Hematopoietic multipotent progenitor cell treated with erythropoietin and hydrocortisone succinate and interleukin-3 and kit ligand, for 8 days (in vitro differentiated cells): ENCODE measurements at places on chromosomes 2 and 18.

- no peak for DNase-seq
Measured at GRCh38 chr2:16206191-16206944, 266.0 kb downstream of the MYCN start.

DNA sequence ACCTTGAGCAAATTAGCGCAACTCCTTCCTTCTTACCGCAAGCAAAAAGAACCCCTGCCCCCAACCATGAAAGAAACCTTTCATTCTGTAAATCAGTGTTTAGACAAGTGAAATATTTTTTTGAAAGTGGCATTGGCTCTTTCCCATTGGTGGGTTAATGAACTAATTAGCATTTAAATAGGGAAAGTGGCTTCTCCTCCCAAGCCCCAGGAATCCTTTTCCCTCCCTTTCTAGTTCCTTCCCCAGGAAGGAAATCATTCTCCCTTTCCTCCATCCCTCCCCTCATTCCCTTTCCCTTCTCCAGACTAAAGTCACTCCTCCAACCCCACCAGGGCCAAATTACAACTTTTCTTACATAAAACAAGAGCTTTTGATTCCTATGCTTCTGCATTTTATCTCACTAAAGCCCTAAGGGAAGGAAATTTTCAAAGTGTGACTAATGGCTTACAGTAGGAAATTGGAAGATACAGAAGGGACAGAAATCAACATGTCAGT is 22.9 kb upstream of the TYMS start:
- no peak for DNase-seq

- DNase-seq: no peak
Measured at GRCh38 chr2:54605836-54606235, 117.6 kb upstream of the EML6 start.

DNA sequence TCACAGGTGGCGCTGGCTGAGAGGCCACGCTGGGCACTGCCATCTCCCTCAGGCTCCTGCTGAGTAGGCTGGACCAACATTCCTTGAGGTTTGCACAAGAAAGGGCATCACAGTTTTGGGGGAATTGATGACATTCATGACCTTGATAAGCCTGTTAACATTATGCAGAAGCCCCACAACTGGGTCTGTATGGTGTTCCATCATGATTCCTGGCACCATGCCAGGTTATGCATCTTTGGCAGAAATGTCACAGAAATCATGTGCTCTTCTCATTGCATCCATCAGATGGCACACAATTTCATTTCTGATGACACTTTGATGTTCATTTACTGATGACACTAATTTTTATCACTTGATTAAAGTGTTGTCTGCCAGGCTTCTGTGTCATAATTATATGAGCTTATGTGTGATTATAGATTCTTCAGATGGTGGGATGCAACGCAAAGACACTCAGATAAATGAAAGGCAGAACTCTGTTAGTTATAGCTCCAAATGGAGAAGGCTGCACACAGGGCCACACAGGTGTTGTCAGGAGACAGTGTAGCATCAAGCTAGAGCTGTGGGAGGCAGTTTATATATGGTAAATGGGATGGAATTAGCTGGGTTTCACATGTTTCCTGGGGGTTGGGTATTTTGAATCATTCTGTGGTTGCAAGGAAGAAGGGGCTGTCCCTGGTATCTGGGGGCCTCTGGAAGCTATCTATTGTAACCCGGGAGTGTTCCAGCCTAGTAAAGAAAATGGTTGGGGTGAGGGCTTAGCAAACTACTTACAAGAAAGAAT is 191.3 kb downstream of the SLC39A10 start:
- DNase-seq: peak; percentile 33

DNA sequence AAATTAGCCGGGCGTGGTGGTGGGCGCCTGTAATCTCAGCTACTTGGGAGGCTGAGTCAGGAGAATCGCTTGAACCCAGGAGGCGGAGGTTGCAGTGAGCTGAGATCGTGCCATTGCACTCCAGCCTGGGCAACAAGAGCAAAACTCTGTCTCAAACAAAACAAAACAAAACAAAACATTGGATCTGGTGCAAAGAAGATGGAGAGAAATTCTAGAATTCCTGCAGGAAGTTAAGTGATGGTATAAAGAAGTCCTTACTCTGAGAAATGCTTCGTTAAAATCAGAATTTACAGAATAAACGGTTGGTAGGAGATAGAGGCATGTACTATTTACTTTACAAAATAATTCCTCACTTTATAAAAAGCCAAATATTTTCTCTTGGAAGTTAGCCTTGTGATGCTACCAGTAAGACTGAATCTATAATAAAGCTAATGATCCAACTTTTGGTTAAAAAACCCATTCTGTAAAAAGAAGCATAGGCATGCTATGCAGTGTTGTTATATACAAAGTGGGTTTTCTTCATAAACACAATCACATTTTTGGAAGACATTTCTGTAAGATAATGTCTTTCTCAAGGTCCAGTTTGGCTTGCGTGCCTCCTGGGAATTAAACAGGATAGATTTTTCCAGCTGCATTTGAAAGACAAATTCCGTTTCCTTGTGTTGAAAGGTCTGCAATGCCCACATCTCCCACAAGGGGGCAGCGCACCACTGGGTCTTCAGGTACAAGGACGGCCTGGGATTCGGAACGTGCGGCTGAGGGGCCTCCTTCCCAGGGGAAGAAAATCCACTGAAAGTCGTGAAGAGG is 35.6 kb upstream of the PNO1 start:
- DNase-seq: peak; percentile 86

- DNase-seq: no peak
Measured at GRCh38 chr2:176278927-176279326, 9.7 kb downstream of the MTX2 start.

DNA sequence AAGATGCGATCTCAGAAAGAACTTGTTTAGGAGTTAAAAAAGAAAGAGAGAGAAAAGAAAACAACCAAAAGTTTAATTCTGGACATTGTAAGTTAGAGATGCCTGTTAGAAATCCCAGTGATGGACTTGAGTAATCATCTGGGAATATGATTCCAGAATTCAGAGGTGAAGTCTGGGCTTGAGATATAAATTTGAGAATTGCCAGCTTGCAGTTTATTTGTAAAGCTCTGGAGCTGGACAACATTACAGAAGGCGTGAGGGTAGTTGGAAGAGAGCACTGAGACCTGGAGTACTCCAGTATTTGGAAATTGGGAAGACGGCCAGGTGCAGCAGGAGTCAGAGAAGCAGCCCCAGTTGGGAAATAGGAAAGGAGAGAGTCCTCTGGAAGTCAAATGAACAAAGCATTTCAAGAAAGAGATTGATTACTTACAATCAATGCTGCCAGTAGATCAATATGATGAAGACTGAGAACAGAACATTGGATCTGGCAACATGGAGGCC is 128.8 kb upstream of the ARHGAP28 start:
- no peak for DNase-seq

DNA sequence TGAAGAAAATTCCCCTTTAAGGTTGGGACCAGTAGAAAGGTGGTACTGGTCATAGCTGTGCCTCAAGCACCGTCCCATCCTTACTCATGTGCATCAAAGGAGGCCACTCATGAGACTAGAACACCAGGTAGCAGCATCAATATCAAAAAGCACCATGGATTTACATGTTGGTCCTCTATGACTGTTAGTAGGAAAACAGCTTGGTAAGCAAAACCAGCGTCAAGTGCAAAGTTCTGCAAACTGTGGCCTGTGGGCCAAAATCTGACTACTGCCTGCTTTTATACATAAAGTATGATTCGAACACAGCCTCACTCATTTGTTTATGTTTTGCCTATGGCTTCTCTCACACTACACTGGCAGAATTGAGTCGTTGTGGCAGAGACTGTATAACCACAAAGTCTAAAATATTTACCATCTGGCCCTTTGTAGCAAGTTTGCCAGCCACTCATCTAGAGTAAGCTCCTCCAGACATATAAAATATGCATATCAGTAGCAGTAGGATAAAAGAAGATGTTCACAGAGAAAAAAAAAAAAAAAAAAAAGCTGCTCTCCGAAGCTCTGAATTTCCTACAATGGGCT is 119.7 kb upstream of the CTNNA2 start:
- no peak for DNase-seq

- no peak for DNase-seq
Measured at GRCh38 chr2:115584507-115584906, 1142.1 kb downstream of the DPP10 start.

- no peak for DNase-seq
Measured at GRCh38 chr2:238159071-238159539, 335 bp downstream of the ERFE start.

- no peak for DNase-seq
Measured at GRCh38 chr18:61855449-61856378, 37.1 kb downstream of the RNF152 start.

- DNase-seq: no peak
Measured at GRCh38 chr2:151239624-151240023, 22.0 kb downstream of the RBM43 start.

DNA sequence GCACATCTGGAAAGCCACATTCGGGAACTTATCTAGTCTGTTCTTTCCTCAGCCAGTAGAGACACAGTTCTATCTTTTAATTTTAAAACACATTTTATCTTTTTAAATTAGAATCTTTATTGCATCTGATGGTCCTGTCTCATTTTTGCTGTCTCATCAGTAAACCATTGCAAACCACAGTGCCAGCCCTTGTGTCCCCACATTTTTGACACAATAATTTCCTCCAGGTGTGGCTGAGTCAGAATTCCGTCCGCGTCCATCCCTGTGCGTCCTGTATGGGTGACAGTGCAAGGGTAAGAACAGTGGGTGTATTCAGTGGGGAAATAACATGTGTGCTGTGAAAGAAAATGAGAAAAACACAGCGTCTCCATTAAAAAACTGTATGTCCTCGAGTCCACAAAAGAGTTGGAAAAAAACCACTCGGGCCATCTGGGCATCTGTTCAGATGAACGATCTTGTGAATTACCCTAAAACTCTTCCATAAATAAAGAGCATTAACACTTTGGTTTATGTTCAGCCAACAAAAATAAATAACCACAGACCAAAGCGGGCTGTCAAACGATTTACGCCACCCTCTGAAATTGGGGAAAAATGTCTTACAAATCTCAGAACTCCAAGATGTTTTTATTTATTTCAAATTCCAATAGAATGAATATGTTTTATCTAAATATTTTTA is 137.3 kb downstream of the ZNF516 start:
- DNase-seq: no peak

DNA sequence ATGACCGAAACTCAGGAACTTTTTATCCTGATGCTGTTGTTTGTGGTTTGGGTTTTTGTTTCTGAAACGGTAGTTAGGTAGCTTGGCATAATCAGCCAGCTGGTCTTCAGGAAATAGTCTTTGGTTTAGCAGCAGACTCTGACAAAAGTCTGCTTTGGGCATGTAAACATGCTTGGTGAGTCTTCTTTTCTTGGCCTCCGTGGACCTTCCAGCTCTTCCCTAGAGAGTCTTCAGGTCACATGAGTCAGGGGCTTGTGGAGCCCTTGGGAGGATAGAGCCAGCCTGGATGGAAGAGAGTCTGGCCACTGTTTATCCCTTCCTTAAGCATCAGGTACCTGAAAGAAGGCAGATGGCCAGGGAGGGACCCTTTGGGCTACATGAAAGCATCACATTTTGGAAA is 154.5 kb downstream of the MGAT5 start:
- no peak for DNase-seq

- no peak for DNase-seq
Measured at GRCh38 chr18:36420826-36421225, 123.3 kb downstream of the FHOD3 start.

DNA sequence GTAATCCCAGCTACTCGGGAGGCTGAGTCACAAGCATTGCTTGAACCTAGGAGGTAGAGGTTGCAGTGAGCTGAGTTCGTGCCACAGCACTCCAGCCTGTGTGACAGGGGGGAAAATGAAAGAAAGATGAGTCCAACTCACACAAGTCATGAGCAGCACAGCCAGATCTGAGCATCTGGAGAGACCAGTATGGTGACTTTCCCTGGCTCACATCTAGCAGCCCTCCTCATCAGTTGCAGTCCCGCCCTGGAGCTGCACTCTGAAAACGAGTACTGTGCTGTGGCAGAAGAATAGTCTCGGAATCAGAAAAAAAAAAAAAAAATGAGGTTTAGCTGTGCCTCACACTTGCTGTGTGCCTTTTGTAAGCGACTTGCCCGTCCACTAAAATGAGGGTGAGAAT is 74.4 kb upstream of the TRIB2 start:
- DNase-seq: no peak
